Hematopoietic multipotent progenitor cell (in vitro differentiated cells): ENCODE measurements at places on chromosomes 3 and 15. TPM values are rescaled to one million over a fixed set of nuclear protein-coding genes. Genes with fewer than 3 reads are reported as not detected.

ARGFX gene
- not detected for total RNA-seq

TNIK gene
- total RNA-seq: 7.3 TPM

CLK3 gene
- 117 TPM for total RNA-seq

CCDC51 gene
- 15.6 TPM for total RNA-seq

GRCh38 chr3:147412261-147412916, 3.2 kb downstream of the ZIC1 start:
- no peak for DNase-seq

- no peak for DNase-seq
Observed at GRCh38 chr3:34213478-34213877, 415.0 kb downstream of the PDCD6IP start.

GRCh38 chr3:151568184-151568583, 107.3 kb upstream of the IGSF10 start:
- DNase-seq: no peak

DNA sequence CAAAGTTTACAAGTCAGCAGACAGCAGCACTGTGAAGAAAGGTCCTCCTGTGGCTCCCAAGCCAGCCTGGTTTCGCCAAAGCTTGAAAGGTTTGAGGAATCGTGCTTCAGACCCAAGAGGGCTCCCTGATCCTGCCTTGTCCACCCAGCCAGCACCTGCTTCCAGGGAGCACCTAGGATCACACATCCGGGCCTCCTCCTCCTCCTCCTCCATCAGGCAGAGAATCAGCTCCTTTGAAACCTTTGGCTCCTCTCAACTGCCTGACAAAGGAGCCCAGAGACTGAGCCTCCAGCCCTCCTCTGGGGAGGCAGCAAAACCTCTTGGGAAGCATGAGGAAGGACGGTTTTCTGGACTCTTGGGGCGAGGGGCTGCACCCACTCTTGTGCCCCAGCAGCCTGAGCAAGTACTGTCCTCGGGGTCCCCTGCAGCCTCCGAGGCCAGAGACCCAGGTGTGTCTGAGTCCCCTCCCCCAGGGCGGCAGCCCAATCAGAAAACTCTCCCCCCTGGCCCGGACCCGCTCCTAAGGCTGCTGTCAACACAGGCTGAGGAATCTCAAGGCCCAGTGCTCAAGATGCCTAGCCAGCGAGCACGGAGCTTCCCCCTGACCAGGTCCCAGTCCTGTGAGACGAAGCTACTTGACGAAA, 24.2 kb downstream of the STARD5 start:
- no peak for DNase-seq

- DNase-seq: no peak
Observed at GRCh38 chr3:13465236-13465873, 14.8 kb upstream of the HDAC11 start.
